Bladder microvascular endothelial cell (primary cell): ENCODE measurements at places on chromosomes 13 and 19. TPM values are rescaled to one million over a fixed set of nuclear protein-coding genes. Genes with fewer than 3 reads are reported as not detected.

SRRM5 gene
- 0.06 TPM in 1 of 2 replicates, not detected in the other for total RNA-seq

PLIN4 gene
- 3.3 TPM in 1 of 2 replicates, not detected in the other for total RNA-seq

SPTBN4 gene
- 0.06 TPM in 1 of 2 replicates, not detected in the other for total RNA-seq

LRRC25 gene
- total RNA-seq: not detected in 2 replicates

DKKL1 gene
- 0.31 TPM in 1 of 2 replicates, not detected in the other for total RNA-seq

CCDC159 gene
- total RNA-seq: 6.6 and 9.6 TPM in 2 replicates

MAU2 gene
- 13.8 and 48.1 TPM in 2 replicates for total RNA-seq

ZNF439 gene
- 1.8 and 2.3 TPM in 2 replicates for total RNA-seq

KLK2 gene
- not detected in 2 replicates for total RNA-seq

SELENOV gene
- total RNA-seq: not detected in 2 replicates

KLK8 gene
- total RNA-seq: under 0.01 TPM in 1 of 2 replicates, not detected in the other

OBI1 gene
- 15.5 and 22.6 TPM in 2 replicates for total RNA-seq

GSX1 gene
- total RNA-seq: not detected in 2 replicates

CATSPERD gene
- not detected in 2 replicates for total RNA-seq

LINGO3 gene
- total RNA-seq: not detected in 2 replicates

PCP2 gene
- not detected in 2 replicates for total RNA-seq

GPR42 gene
- not detected in 2 replicates for total RNA-seq

PEAK3 gene
- total RNA-seq: 0.25 TPM in 1 of 2 replicates, not detected in the other

DCUN1D2 gene
- 5.7 and 15.3 TPM in 2 replicates for total RNA-seq

CFAP97D2 gene
- total RNA-seq: not detected in 2 replicates

CLEC17A gene
- total RNA-seq: 0.06 TPM in 1 of 2 replicates, not detected in the other

SPINT2 gene
- total RNA-seq: 7.0 and 61.4 TPM in 2 replicates

CEACAM8 gene
- not detected in 2 replicates for total RNA-seq

IL11 gene
- under 0.01 TPM in 1 of 2 replicates, not detected in the other for total RNA-seq

IGFL3 gene
- 0.19 TPM in 1 of 2 replicates, not detected in the other for total RNA-seq

SIGLEC5 gene
- not detected in 2 replicates for total RNA-seq

PBX4 gene
- 0.06 TPM in 1 of 2 replicates, not detected in the other for total RNA-seq

GPR4 gene
- 2.3 and 4.1 TPM in 2 replicates for total RNA-seq

IGFL2 gene
- not detected in 2 replicates for total RNA-seq

UBE2M gene
- total RNA-seq: 61.0 and 79.7 TPM in 2 replicates

ERCC1 gene
- 40.3 and 50.5 TPM in 2 replicates for total RNA-seq

RGCC gene
- total RNA-seq: 76.8 and 185 TPM in 2 replicates

ZNF823 gene
- 7.8 and 13.2 TPM in 2 replicates for total RNA-seq

KCNC3 gene
- total RNA-seq: under 0.01 and 0.38 TPM in 2 replicates

KLK12 gene
- not detected in 2 replicates for total RNA-seq

OLFM2 gene
- 1.6 and 2.6 TPM in 2 replicates for total RNA-seq

EDNRB gene
- total RNA-seq: 22.8 and 37.7 TPM in 2 replicates

NLRP11 gene
- total RNA-seq: 0.06 TPM in 1 of 2 replicates, not detected in the other

CDC37 gene
- total RNA-seq: 313 and 340 TPM in 2 replicates

FBXO27 gene
- total RNA-seq: 1.1 and 1.8 TPM in 2 replicates

SPACA4 gene
- total RNA-seq: not detected in 2 replicates

ZNF530 gene
- total RNA-seq: 2.4 and 2.5 TPM in 2 replicates

NLRP7 gene
- total RNA-seq: not detected in 2 replicates

SMIM44 gene
- total RNA-seq: not detected in 2 replicates

PRR36 gene
- total RNA-seq: 0.13 TPM in 1 of 2 replicates, not detected in the other

ZNF677 gene
- 10.4 and 23.4 TPM in 2 replicates for total RNA-seq

CACNA1A gene
- 0.06 and 0.16 TPM in 2 replicates for total RNA-seq

PCDH17 gene
- 1.3 and 5.8 TPM in 2 replicates for total RNA-seq

N4BP2L1 gene
- total RNA-seq: 3.4 and 8.3 TPM in 2 replicates

DAND5 gene
- under 0.01 and 0.06 TPM in 2 replicates for total RNA-seq
